Stimulated activated CD8-positive, alpha-beta memory T cell treated with anti-CD3 and anti-CD28 coated beads, Interleukin-7, amount 100 ng/mL, for 1 hour (primary cell): ENCODE measurements at places on chromosomes 4 and X.

GRCh38 chr4:74583089-74583700, 138.3 kb downstream of the AREG start:
- no peak for DNase-seq

- DNase-seq, result no peak
Observed at GRCh38 chr4:57159866-57160265, 49.7 kb upstream of the IGFBP7 start.

GRCh38 chr4:38902695-38903094, 35.1 kb downstream of the FAM114A1 start:
- DNase-seq, result no peak

GRCh38 chrX:120486786-120487185, 17.7 kb upstream of the LAMP2 start:
- DNase-seq, result no peak

DNA sequence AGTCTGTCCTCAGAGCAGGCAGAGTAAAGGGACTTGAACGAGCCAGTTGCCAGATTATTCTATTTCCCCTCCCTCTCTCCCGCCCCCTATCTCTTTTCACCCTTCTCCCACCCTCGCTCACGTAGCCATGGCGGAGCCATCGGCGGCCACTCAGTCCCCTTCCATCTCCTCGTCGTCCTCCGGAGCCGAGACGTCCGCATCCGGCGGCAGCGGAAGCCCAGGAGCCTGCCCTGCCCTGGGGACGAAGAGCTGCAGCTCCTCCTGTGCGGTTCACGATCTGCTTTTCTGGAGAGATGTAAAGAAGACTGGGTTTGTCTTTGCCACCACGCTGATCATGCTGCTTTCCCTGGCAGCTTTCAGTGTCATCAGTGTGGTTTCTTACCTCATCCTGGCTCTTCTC, 106.2 kb upstream of the SMAD1 start:
- DNase-seq, result no peak

- no peak for DNase-seq
Observed at GRCh38 chrX:145631461-145631951, 186.1 kb upstream of the SLITRK2 start.

DNA sequence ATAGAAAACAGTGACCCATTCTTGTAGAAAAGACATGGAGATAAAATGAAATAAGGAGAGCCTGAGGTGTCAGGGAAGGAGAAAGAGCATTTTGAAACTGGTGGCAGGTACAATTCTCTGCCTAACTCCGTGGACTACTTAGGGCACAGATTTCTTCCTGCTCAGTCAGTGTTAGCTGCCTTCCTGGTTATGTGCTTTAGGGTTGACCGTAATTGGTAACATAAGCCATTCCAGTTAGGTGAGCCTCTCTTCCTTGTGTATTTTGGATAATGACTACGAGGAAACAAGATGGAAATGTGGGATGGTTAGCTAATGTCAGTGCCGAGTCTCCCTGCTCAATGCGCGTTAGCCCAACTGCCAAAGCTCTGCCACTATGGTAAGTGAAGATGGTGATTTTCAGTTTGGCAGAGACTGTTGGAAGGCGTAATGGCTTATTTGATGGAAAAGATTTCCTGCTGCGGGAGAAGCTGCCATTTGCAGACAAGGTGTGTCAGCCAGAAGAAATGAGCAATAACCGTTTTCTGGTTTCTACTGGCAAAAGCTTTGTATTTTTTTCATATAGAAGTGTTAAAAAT, 174.1 kb downstream of the CBR4 start:
- no peak for DNase-seq

GRCh38 chrX:43557792-43558191, 98.3 kb upstream of the MAOA start:
- DNase-seq, result peak; percentile 33

DNA sequence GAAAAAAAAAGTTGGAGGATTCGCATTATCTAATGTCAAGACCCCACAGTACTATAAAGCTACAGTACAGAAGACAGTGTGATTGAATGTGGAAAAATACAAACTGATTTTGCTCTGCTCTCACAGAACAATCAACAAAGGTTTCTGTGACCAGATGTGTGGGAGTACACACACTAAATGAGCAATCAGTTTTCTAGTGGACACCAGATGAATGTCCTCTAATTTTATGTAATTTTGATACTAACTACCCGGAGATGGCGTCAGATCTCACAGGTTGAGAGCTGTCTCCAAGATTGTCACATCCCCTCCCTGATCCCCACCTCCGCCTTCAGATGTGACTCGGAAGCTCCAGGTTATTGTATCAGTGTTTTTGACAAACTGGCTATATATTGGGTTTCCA, 81.9 kb upstream of the HUWE1 start:
- DNase-seq, result no peak

GRCh38 chrX:150256297-150256650, 106.8 kb upstream of the MAMLD1 start:
- DNase-seq, result no peak

DNA sequence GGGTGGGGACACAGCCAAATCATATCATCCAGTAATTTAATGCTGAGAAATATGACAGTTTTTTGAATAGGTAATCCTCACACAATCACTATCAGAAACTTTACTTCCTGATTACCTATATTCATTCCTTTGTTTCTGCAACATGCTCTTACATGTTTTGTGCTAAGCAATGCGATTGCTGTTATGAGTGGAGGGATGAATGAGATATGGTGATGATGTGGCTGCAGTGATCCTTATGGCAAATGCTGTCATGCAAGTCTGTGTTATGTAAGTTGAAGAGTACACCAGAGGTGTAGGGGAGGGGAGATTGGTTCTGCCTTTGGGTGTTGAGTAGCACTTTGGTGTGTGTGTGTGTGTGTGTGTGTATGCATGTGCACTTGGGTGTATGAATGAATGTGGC, 14.6 kb downstream of the HERC3 start:
- no peak for DNase-seq

GRCh38 chr4:169274033-169274432, 3.3 kb upstream of the SH3RF1 start:
- no peak for DNase-seq

DNA sequence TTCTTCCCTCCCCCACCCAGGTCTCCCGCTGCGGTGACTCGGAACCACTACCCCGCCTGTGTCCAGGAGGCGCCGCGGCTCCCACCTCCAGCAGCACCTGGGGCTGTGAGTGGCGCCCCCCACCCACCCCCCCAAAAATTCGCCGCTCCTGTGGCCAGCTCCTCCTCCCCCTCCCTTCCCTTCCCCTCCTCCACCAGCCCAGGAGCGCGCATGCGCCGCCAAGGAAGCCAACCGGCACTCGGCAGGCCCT, 278 bp downstream of the CLOCK start:
- DNase-seq, result no peak

DNA sequence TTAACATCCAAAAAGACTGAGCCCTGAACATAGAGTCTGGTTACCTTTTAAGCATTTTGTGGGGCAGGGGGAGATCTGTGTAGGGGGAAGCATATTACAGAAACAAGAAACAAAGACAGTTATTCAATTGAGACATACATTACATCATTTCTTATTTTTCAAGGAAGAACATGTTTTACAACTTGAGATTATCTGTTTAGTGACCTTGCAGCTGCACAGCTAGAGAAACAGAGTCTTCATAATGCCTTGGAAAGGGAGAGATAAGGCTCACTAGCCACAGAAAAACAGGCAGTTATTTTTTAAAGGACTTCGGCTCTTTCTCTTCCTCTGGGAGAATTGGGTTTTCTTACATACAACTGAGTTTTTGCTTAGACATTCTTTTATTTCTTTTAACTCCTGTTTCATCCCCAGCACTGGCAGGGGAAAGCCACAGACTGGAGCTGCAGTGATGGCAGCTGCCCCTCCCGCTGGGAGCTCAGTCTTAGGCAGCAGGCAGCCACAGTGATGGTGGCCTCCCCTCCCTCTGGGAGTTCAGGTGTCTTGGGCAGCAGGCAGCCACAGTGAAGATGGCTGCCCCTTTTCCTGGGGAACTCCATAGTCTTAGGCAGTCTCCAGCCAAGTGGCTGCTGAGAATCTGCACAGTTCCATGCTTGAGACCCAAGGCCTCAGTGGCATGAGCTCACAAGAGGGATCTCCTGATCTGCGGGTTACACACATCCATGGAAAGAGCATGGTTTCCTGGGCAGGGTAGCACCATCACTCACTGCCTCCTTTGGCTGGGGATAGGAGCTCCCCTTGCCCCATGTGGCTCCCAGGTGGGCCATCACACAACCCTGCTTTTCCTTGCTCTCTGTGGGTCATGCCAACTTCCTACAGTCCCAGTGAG, 19.4 kb upstream of the TMPRSS11F start:
- DNase-seq, result no peak

- no peak for DNase-seq
Observed at GRCh38 chr4:48129307-48130014, 4.6 kb downstream of the TXK start.

GRCh38 chrX:17425136-17425535, 50.1 kb downstream of the NHS start:
- DNase-seq, result no peak

GRCh38 chr4:159024828-159025227, 78.1 kb upstream of the RAPGEF2 start:
- no peak for DNase-seq

DNA sequence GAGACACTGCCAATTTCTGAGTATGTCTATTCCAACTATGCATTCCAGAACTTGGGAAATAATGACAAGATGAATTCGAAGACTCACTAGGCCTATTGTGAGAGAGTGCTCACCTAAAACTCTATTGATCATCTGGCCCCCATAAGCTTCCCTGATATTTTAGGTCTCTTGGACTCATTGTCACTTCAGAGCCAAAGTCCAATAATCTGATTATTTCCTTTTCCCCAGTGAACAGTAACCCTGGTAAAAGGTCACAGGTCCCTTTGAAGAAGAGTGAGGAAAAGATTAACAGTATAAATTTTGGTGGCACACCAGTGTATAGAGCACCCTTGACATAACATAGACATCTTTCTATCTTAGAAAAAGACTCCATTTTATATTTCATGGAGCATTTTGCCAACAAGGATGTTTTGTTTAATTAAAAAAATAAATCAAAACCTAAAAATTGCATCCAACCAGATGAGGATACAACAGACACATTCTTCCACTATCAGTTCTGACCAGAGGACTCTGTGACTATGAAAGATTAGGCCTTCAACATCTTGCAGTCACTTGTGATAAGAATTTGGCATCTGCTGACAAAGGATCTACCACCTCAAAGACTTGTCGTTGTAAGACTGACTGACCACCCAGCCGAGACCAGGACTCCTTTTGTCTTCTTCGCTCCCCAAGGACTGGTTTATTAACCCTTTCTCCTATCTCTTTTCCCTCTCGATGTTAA, 191.9 kb downstream of the MAB21L2 start:
- DNase-seq, result no peak

GRCh38 chrX:25001808-25002660, 13.7 kb downstream of the ARX start:
- no peak for DNase-seq

DNA sequence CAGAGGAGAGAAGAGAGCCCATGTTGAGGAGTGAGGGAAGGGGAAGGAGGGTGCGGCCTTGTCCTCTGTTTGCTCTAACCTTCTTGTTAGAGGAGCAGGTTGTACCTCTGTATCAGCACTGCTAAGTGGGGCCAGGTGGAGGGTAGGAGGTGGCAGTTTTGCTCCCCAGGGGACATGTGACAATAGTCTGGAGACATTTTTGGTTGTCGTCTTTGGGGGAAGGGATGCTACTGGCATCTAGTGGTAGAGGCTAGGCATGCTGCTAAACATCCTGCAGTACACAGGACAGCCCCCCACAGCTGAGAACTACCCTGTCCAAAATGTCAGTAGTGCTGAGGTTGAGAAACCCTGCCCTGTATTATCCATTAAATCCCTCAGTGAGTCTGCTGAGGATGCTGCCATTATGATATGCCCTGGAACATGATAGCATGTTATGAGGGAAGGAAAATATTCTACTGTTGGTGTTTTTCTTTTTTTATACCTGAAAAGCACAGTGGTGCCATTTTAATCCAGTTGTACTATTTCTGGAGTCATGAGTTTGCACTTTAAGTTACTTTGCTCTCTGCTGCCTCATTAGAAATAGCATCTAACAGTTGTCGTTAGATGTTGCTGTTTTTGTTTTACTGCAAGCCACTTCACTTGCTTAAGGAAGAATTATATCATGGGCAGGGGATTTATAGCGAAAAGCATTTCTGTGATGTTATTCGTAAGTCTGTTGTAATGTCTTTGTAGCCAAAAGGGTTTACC, 90.6 kb downstream of the LRP2BP start:
- DNase-seq, result no peak

GRCh38 chrX:46165411-46165810, 379.8 kb downstream of the ZNF674 start:
- DNase-seq, result no peak

DNA sequence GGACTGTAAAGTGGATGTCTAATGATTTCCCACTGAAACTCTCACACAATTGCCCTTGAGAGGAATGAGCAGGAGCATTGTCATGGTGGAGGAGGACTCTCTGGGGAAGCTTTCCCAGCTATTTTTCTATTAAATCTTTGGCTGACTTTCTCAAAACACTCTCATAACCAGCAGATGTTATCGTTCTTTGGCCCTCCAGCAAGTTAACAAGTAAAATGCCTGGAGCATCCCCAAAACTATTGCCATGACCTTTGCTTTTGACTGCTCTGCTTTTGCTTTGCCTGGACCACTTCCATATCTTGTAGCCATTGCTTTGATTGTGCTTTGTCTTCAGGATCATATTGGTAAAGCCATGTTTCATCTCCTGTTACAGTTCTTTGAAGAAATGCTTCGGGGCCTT, 120.2 kb upstream of the PDE5A start:
- no peak for DNase-seq

DNA sequence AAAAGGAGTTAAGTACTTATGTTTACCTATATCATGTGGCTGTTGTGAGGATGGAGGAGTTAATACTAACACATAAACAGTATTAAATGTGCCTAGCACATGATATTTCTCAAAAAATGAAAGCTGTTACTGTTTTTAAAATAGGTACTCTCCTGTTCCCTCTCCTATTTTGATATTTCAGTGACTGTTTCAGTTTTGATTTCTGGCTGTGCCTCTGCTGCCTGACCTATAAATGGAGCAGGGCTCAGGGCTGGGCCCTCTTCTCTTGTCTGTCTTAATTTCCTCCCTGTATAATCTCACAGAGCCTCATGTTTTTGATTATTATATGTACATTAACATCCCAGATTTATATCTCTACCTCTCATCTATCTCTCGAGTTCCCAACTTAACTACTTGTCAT, 93.3 kb downstream of the UGT8 start:
- no peak for DNase-seq

DNA sequence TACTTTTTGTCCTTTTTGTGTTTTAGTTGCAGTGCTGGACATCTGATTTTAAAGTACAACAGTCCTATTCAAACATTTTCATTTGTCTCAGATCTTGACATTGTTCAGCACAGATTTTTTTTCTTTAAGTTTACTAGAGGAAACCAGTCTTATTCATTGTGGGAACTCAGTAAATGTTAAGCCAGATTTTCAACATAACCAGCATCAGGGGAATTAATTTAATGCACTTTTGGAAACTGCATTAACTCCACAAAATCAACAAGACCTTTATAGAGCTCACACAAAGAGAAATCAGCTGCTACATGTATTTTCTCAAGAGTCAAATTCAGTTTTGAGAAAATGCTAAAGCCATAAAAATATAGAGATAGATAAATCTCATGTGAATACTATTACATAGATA, 9.9 kb downstream of the CPE start:
- no peak for DNase-seq
